ENCODE measurements at places on chromosomes 2 and 18.

GRCh38 chr2:182073613-182074012 is 88.0 kb downstream of the PPP1R1C start:
- DNase-seq: no peak

GRCh38 chr2:209121691-209122090 is 302.2 kb upstream of the MAP2 start:
- DNase-seq: no peak

DNA sequence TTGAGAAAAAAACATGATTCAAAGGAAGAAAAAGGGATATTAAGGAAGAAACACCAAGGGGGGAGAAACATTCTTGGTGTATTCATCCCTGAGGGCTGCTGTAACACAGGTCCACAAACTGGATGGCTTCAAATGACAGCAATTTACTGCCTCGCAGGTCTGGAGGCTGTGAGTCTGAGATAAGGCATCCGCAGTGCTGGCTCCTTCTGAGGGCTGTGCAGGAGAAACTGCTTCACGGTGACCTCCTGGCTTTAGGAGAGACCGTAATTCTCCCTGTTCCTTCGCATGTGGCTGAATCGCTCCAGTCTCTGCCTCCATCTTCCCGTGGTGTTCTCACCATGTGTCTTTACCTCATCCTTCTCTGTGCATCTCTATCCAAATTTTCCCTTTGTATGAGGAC is 490.7 kb downstream of the EIPR1 start:
- DNase-seq: no peak

- no peak for DNase-seq
These were observed 357.2 kb upstream of the MYT1L start for GRCh38 chr2:2688254-2688653.

DNA sequence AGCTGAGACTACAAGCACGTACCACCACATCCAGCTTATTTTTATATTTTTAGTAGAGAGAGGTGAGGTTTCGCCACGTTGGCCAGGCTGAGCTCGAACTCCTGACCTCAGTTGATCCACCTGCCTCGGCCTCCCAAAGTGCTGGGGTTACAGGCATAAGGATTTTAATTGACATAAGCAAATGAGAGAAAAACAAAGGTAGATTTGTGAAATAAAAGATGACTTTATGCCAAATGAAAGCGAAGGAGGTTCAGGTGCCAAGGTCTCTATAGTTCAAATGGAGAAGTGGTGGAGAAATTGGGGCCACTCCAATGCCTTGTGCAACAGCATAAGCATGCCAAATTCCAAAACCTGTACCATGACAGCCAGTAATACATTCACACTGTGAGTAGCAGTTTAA is 180.6 kb downstream of the MREG start:
- DNase-seq: no peak

- peak; percentile 66 for DNase-seq
These were observed at the start of gene TRAF3IP1 for GRCh38 chr2:238320246-238320647. Gene TRAF3IP1 (plus strand): TSS chr2:238320518. CDS start chr2:238320663, 145 bp downstream.

DNA sequence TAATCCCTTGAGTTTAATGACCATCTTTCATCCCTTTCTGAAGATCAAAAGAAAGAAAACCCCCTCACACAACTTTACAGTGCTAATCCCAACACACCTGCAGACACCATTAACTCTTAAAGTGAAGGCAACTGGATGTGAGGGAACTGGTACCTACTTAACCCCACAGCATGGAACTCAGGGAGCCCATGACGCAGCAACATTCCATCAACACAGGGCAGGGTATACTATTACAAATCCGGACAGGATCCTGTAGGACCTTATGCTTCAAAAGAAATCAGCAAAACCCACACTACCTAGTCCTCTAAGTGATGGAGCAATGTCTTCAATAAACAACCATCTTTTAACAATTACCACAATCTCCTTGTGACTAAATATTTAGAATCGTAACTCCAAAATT is 78.6 kb downstream of the FARSB start:
- DNase-seq: no peak

- no peak for DNase-seq
These were observed 221.7 kb upstream of the SPOPL start for GRCh38 chr2:138279871-138280270.

DNA sequence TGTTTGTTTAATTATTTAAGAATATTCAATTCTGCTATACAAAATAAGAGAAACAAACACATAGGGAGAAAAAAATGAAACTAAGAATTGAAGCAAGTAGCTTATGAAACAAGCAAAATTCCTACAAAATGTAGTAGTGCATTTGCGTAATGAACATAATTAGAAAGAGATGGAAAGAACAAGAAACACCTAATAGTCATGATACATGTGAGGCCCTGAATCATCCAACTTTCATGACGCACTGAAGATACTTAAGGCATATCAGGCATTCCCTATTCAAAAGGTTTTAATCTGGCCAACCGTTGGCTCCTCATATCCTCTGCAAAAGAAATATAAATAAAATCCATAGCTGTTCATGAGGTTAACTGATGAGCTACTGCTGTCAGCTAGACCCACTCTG is 14.5 kb upstream of the NAB1 start:
- DNase-seq: no peak

DNA sequence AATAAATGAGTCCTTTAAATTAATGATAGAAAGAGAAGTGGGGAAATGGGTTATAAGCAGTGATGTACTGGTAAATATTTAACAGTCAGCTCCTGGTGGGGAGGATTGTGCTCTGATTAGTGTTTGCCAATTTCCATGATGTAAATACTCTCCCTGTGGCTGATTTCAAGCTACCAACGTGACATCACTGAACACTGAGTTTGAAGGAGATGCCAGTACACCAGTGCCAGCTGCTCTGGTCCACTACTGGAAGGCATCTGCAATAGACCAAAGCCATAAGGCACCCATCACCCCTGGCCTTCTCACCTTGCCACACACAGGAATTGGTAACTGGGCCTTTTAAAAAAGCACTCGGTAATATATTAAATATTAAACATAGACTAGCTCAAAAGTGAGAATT is 77.7 kb downstream of the TGOLN2 start:
- no peak for DNase-seq

DNA sequence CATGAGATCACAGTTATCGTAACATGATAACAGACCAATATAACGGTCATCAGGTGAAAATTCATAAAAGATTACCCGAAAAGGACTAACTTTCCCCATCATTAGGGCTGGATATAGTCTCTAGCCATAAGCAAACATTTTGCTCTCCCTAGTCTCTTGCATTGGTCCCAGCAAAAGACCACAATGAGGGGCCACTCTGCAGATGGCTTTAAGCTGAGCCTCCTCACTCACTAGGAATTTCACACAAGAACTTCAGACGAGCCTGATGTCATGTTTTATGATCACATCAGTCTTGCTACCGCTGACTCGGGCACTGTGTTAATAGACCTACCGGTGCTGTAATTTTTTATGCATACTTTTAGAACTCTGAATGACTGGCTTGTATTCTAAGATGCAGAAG is 35.2 kb downstream of the STK17B start:
- no peak for DNase-seq

DNA sequence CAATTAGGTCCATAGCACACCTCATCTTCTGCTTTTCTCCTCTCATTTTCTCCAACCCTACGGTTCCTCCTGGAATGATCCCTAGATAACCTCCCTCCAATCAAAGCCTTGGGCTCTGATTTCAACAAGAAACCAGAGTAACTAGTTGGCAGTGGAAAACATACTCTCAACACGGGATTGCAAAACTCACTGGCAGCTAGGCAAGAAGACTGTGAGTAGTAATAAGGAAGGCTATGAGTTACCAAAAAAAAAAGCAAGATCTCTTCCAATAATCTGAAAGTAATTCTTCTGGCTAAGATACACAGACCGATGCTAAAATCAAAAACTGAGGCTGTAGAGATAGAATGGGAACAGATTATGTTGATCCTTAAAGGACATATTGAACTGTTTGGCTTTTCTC is 28.4 kb upstream of the CCDC102B start:
- DNase-seq: no peak

DNA sequence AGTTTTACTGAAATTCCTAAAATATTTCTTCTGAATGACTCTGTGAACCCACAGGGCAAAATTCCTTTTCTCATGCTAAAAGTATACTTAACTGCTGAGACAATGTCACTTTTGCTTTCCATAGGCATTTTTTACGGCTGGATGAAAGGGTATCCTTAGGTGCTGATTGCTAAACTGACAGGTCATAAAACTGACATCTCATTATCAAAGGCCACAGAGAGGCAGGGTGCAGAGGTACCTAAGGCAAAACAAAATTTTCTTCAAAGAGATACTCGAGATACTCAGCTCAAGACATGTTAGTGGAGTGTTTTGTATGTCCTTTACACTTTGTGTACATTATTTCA is 62.0 kb upstream of the WDR75 start:
- DNase-seq: no peak

- no peak for DNase-seq
These were observed 1313.9 kb upstream of the SLC39A10 start for GRCh38 chr2:194343167-194343566.

GRCh38 chr18:49839012-49839411 is 25.7 kb upstream of the ACAA2 start:
- DNase-seq: no peak

- no peak for DNase-seq
These were observed 58.0 kb upstream of the ARL5A start for GRCh38 chr2:151886241-151886640.

DNA sequence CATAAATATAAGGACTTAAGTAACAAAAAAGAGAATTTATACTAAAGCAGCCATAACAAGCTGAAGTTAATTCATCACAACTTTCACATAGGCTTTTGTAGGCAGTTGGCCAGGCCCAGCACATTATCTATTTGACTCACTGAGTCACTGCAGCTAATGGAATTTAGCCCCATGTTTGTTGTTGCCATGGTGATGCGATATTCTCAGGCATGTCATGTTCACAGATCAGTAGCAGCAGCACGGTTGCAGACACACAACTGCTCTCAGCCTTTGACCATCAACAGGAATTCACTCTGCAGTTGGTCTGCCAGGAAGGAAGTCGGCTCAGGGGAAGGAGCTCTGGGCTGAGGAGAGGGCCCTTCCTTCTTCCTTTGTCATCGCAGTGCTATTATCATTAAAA is 639.8 kb downstream of the TMEM182 start:
- DNase-seq: no peak

All from stimulated activated CD8-positive, alpha-beta memory T cell treated with anti-CD3 and anti-CD28 coated beads, Interleukin-7, amount 100 ng/mL, for 1 hour (primary cell).